ENCODE measurements at places on chromosomes 7 and 10.
A peak's percentile ranks its signal among the peaks of the same experiment; 100 is the strongest.

- DNase-seq, result no peak
Observed at GRCh38 chr7:112669306-112669705, 120.9 kb downstream of the TMEM168 start.

- DNase-seq, result peak; percentile 69
Observed at GRCh38 chr10:75099952-75100763, 11.3 kb upstream of the SAMD8 start.

DNA sequence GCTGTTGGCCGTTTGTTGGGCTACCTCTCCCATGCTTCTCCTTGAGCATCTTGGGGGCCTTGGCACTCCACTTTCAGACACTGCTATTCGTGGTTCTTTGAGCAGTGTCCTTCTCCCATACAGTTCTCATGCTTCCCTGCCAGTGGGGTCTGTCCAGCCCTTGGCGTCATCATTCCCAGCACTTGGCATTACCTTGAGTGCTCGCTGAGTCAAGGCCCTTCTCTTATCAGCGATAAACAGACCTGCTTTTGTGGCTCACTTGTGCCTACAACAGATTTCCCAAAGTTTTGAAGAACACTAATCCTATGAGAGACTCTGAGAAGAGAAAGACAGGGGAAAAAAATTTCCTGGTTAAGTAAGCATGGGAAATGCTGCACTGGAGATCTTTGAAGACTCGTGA is 85.3 kb downstream of the NOC3L start:
- DNase-seq, result no peak

DNA sequence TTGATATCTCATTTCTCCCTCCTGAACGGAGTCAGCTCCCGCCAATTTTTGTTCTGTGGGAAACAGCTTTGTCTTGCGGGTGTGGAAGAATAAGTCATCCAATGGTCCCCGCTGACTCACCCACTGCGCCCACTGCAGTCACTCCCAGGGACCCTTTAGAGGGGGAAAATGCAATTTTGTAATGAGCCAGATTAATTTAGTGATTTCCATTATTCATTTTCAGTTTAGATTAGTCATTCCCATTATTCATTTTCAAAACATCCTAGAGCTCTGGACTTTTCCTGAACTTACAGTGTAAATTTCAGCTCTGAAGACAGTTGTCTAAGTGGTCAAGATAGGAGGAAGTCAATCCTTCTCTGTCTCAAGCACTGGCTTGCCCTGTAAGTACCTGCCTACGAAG is 154.9 kb upstream of the TMEM72 start:
- DNase-seq, result no peak

GRCh38 chr10:10854725-10855124 is 162.9 kb upstream of the CELF2 start:
- no peak for DNase-seq

GRCh38 chr7:141154131-141154732 is 80.4 kb downstream of the TMEM178B start:
- DNase-seq, result no peak

DNA sequence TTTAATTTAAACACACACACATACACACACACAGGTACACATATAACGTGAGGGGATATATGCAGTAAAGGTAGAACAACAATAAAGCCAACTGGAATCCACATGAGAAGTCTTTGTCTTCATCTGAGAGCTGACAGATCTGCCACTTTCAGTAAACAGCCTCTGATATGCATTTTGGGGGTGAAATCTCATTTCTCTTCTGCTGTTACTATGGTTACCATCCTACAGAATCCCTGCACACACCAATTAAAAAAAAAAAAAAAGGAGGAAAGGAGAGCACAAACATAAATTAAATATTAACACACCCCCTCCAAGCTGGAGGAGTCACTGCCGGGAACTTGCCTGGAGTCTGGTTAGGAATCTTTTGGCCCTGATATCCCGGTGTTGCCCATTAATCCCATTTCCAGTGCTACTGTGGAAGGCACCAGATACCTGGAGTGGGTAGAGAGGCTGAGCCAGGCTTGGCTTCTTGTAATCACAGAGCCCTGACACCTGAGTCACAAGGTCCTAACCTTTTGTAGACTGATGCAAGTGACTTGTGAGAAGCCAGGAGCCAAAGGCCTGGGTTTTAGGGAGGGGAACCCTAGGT is 169.1 kb downstream of the LHFPL3 start:
- no peak for DNase-seq

DNA sequence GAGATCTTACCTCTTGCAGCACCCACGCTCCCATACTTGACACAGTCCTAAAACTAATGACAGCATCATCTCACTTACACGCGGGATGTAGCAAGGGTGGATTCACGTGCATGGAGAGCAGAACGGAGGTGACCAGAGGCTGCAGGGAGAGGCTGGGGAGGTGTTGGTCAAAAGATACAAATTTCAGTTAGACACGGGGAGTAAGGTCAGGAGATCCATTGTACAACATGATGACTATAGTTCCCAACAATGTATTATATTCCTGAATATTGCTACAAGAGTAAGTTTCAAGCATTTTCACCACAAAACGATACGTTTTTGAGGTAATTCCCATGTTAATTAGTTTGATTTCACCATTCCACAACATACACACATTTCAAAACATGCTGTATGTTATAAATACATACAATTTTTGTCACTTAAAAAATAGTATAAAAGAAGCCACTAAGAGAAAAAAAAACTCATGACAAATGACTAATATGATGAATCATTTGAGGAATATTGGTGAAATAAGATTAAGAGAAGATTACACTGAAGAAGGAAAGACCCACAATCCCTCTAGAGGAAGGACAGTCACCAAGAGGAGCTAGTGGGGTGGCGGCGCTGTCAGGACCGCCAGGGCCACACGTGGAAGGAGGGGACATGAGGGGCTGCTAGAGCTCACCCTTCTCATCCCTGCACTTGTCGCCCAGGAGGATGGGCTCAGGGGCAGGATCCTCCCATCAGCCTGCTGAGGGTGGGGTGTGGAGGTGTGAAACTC is 49.4 kb upstream of the EGFR start:
- no peak for DNase-seq

DNA sequence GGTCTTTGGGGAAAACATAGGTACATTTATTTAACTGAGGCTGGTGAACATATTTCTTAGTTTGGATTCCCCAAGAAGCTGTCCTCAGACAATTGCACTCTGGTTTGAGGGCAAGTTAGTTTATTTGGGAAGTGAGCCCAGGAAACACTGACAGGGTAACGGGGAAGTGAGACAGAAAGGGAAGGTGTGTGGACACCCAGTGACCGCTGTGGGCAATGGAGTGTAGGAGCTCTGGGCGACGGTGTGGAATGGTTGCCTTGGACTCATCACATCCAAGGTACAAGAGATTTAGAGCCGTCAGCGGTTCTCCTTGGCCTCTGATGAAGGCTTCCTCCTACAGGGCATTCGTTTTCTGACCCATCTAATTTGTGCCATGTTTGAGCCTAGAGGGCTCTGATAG is 7.1 kb downstream of the MRC1 start:
- DNase-seq, result no peak

DNA sequence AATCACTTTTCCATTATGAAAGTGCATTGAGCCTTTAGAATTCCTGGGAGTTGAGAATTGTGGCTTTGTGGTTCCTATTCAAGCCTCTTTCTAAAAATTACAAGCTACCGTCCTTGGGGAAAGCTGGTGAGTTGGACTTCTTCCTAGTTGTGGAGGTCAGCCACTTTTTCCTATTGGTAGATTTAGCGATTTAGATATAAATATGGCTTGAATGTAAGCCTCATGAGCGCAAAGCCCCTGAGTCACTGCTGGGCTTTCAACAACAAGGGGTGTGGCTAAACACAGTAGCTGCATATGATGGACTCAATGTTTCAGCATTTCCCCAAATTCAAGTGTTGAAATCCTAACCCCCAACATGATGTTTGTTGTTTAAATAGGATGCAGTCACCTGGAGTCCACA is 150.0 kb upstream of the IGFBP3 start:
- no peak for DNase-seq

DNA sequence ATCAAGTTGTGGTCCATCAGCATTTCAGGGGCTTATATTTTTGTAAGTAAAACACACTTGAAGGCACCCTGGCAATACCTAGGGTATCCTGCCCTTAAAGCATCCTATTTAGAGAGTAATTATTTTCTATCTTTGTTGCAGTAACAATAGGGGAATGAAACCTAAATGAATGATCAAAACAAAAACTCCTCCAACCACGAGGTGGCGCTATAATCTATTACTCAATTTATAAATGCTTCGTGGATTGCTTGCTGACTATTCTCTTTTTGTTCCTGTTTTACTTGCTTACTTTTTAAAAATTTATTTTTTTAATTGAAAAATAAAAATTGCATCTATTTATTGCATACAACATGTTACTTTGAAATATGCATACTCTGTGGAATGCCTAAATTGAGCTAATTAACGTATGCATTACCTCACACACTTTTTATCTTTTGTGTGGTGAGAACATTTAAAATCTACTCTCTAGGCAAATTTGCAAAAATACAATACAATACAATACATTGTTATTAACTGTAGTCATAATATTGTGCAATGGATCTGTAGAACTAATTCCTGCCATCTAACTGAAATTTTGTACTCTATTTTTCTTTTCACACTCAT is 147.7 kb upstream of the BMPER start:
- DNase-seq, result peak; percentile 75

DNA sequence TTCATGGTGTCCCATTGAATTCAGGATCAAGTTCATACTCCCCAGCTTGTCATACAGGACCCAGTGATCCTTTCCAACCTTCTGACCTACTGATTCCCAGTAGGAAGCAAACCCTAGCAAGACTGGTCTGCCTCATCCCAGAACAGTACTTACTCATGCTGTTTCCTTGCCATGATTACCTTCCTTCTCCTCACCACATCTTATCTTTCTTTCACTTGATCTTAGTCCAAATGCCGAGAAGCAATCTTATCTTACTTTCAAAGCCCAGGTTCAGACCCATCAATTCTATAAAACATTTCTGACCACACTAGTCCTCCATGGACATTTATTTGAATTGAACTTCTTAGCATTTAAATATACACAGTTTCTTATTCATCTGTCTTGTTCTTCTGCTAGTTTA is 26.6 kb upstream of the ATRNL1 start:
- no peak for DNase-seq

DNA sequence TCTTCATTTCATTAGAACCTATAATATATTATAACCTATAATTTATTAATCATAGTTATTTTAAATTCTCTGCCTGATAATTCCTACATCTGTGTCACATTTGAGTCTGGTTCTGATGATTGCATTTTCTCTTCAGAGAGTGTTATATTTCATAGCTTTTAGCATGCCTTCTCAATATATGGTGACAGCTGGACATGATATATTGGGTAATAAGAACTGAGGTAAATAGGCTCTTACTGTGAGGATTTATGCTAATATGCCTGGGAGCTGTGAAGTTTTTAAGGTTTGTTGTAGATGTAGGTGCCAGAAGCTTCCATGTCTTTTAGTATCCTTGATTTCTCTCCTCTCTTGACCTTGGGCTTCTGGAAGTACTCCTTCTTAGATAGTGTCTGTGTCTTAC is 325.9 kb upstream of the SEMA3D start:
- DNase-seq, result no peak

- no peak for DNase-seq
Observed at GRCh38 chr7:71718563-71718962, 586.6 kb downstream of the GALNT17 start.

GRCh38 chr7:133609806-133610205 is 356.9 kb downstream of the EXOC4 start:
- DNase-seq, result no peak

GRCh38 chr10:97991871-97992270 is 38.5 kb downstream of the CRTAC1 start:
- no peak for DNase-seq

- DNase-seq, result no peak
Observed at GRCh38 chr10:1641402-1641801, 95.9 kb downstream of the ADARB2 start.

GRCh38 chr7:141202535-141202934 is 128.7 kb downstream of the TMEM178B start:
- DNase-seq, result no peak

- no peak for DNase-seq
Observed at GRCh38 chr10:126277181-126277580, 111.1 kb downstream of the ADAM12 start.

DNA sequence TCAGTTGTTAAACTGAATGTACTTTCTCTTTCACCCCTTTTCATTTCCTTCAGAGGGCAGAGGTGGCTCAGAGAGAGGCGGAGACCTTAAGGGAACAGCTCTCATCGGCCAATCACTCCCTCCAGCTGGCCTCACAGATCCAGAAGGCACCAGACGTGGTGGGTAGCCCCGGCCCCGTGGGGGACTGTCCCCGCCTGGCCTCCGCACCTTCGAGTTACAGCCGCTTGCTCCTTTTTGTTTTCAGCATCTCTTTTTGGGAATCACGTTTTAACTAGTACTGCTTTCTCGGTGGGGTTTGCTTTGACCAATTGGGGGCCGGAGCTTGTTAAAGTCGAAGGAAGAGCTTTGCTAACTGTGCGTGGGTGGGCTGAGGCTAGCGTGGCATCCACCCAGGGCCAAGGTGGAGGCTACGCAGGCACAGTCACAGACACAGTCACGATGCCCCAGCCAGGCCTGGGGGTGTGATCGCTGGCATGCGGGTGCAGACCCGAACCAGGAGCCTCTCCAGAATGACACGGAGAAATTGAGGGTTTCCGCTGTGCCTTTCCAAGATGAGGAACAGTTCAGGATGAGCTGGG is 116.2 kb upstream of the SH2B2 start:
- no peak for DNase-seq

- no peak for DNase-seq
Observed at GRCh38 chr7:69749372-69749979, 151.2 kb downstream of the AUTS2 start.

GRCh38 chr7:47267346-47267745 is 314.6 kb downstream of the TNS3 start:
- no peak for DNase-seq

DNA sequence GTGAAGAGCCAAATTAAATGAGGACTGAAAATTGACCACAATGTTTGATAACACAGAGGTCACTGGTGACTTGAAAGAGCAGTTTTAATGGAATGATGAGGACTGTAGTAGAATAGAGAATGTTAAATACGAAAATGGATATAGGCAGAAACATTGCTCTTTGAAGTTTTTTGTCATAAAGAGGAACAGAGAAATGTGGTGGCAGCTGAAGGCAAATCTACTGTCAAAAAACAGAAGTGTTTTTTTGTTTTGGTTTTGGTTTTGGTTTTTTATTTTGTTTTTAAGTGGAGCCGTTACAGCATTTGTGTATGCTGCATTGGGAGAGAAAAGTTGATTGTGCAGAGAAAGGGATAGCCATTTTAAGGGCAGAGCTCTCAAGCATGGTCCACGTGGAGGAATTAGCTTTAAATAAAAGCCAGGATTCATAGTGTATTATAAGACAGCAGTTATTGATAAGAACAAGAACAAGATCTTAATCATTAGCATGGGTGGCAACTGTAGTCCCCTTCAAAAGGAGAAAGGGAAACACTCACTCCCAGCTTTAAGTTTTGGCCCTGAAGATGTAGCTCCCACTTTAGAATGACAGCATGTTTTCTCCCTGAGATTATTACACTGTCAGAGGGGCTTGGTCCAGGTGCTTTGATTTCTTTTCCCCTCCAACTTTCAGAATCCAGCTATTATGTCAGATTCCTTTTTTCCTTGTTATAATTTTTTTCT is 156.7 kb upstream of the BET1 start:
- DNase-seq, result no peak

- no peak for DNase-seq
Observed at GRCh38 chr10:106615081-106615480, 549.4 kb downstream of the SORCS1 start.

GRCh38 chr7:94675356-94675755 is 19.4 kb upstream of the SGCE start:
- DNase-seq, result no peak

Measured in midbrain (tissue), 1 donor.